Endothelial cell (in vitro differentiated cells): ENCODE measurements at places on chromosomes 5 and 9.
A peak's percentile ranks its signal among the peaks of the same experiment; 100 is the strongest.

DNA sequence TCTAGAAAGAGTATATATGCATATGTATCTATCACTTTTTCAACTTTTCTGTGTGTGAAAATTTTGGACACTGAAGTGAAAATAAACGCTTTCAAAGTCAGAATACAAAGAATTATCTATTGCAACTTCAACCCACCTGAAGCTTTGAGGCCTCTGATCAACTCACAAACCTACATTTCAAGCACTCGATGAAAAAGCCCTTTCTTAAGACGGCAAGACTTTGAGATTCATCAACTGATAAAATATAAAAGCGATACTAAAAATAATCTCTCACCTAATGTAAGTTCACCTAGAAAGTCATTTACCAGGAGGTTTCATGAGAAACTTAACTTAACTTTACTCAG is 1.2 kb downstream of the GOLPH3 start:
- no peak for DNase-seq

GRCh38 chr9:133717113-133718031 is 20.8 kb downstream of the SARDH start:
- DNase-seq = peak; percentile 2

- DNase-seq = no peak
Observed at GRCh38 chr5:139399501-139400121, 4.3 kb downstream of the SPATA24 start.

DNA sequence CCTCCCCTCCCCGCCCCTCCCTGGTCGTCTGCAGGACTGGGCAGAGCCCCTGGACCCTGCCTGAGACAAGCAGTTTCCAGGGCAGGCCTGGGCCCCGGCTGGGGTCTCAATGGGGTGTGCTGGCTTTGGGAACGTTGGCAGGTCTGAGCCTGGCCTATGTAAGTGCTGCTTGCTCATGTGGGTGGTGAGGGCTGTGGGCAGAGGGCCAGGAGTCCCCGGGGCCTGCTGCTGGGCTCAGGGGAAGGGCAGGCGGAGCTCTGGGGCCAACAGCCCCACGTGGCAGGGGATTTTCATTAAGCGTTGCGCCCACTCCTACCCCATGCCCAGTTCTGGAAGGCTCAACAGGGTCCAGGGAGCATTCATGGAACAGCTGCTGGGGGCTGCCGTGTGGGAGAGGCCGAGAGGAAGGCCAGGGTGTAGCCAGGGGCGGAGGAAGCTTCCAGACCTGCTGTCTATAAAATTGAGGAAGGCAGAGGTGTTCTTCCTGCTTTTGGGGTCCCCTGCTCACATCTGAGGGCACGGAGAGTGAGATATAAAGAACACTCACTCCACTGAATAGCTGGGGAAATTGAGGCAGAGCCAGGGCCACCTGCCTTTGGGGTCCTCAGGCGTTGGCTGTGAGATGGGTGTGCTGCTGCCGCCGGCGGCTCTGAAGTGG is 32.5 kb downstream of the RXRA start:
- no peak for DNase-seq
